ENCODE measurements at places on chromosomes 1 and 21.
A peak's percentile ranks its signal among the peaks of the same experiment; 100 is the strongest.

- DNase-seq, result no peak
Observed at GRCh38 chr1:114512595-114513280, 1.7 kb upstream of the TRIM33 start.

DNA sequence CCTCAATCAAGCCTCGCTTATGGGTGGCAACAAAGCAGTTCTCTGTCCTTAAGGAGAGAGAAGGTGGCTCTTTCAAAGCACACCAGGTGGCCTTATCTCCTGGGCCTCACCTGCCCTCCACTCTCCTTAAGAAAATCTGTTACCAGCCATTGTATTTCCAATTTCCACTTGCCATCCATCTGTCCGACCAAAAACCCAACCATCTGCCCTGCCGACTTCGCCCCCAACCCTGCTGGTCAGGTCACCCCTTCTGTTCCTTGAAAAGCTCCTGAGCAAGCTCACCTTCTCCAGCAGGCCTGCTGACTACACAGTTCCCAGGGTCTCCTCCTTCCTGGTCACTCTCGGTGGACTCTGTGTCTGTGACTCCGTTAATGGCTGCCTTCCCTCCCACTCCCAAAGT lies 619 bp upstream of the IGFN1 start:
- DNase-seq, result no peak

GRCh38 chr1:5905436-5905835 lies 86.8 kb downstream of the NPHP4 start:
- no peak for DNase-seq

- no peak for DNase-seq
Observed at GRCh38 chr1:67754526-67754920, 69.5 kb downstream of the GADD45A start.

GRCh38 chr1:44650159-44650831 lies 24.0 kb downstream of the TMEM53 start:
- DNase-seq, result no peak

- no peak for DNase-seq
Observed at GRCh38 chr1:61426885-61427284, 298.1 kb downstream of the TM2D1 start.

DNA sequence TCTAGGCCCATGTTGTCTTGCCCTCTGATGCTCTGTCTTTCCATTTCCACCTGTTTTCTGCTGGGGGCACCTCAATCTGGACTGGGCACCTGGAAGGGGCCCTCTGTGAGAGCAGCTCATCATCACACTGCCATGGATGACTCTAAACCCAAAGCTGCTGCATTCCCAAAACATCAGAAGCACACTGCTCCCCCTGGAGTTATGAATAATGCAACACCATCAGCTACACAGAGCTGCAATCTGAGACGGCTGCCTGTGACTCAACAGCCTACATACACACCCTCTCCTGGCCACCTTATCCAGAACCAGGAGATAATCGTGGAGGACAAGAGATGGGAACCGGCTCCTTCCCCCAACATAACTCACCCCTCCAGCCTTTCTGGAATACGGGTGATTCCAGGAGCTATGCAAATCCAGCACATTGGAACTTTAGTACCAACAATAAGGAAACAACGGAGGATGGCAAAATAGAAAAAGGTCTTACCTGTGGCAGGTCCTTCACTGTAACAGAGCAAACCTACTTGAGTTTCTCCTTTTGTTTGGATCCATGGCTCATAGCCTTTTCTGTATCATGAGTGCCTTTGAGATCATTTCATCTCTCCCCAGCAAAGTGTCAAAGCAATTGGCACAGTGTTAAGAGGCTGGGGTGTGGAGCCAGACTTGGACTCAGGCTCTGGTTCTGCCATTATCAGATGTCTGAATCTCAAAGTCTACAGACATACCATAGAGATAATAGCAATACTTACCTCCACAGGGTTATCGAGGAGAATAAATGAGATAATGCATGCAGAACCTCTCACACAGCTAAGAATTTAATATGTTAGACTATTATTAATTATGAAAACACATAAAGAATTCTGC lies 29.3 kb downstream of the AK2 start:
- DNase-seq, result peak; percentile 40

DNA sequence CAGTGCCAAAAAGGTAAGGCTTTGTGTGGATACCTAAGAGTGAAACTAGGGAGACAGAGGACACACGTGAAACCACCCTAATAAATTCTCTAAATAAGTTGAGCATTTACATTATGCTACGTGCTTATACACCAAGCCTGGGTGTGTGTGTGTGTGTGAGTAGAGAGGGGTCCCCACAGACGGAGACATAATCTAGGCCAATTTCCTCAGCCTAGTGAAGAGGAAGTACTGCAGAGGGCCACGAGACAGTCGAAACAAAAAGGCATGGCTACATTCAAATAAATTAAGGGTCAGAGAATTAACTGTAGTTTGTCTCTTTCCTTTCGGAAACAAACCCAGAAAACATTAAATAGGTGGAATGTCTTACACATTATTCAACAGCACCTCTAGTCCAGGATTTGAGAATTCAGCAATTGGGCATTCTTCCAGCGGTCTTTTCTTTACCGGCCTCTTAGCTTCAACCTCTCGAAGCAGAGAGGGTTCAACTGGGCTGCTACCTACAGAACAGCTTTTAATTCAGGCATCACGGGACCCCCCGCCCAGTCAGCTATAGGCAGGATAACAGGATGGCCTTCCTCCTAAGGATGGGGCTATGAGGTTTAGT lies 75.0 kb downstream of the DESI2 start:
- no peak for DNase-seq

- DNase-seq, result peak; percentile 44
Observed at GRCh38 chr1:209769971-209770370, 14.1 kb downstream of the TRAF3IP3 start.

GRCh38 chr1:201049248-201049831 lies 25.8 kb upstream of the KIF21B start:
- no peak for DNase-seq

DNA sequence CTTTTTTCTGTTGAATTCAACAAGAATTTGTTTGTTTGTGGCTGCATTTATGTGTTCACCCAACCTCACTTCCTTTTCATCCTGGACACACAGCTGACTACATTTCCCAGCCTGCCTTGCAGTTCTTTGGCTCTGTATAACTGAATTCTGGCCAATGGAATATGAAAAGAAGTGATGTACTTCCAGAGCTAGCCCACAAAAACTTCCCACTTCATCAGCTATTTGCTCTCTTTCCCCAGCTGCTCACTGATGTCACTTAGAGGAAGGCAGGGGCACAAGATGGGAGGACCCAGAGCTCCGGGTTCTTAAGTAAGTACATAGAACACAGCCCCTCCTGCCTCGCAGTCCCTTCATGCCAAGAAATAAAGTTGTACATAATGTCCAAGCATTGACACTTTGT lies 235.0 kb upstream of the FGGY start:
- DNase-seq, result no peak

DNA sequence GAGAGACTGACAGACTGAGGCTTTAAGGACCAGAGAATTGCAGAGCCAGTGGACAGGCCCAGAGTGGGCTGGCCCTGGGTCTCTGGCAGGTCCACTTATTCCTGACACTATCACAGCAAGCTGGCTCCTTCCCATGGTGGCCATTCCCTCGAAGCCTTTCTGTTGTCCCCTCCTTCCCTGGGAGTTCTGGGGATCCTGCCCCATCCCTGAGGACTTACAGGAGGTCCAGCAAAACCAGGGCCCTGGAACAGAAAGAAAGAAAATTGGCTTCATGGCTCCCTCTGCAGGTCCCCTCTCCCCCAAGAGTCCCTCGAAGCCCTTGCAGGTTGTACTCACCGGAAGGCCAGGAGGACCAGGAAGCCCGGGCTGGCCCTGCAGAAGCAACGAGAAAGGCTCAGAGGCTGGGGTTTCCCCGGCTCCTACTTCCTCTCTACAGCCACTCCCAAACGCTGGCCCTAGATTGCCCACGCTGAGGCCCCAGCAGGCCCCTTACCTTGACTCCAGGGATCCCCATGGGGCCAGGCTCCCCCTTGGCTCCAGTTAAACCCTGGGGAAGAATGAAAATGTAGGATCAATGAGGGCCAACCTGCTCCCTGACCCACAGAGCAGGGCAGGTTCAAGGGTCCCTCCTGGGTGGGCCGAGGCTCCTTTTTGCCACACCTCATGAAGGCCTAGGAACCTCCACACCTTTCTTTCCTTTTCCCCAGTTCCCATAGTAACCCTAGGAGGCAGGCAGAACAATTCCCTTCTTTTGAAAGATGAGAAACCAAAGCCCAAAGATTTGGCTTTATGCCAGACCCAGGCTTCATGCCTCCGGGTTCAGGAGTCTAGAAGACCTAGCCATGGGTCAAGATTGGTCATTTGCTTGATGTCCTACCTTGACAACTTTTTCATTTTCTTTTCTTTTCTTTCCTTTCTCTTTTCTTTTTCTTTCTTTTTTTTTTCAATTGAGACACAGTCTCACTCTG lies 4.6 kb downstream of the COL9A2 start:
- peak; percentile 35 for DNase-seq

DNA sequence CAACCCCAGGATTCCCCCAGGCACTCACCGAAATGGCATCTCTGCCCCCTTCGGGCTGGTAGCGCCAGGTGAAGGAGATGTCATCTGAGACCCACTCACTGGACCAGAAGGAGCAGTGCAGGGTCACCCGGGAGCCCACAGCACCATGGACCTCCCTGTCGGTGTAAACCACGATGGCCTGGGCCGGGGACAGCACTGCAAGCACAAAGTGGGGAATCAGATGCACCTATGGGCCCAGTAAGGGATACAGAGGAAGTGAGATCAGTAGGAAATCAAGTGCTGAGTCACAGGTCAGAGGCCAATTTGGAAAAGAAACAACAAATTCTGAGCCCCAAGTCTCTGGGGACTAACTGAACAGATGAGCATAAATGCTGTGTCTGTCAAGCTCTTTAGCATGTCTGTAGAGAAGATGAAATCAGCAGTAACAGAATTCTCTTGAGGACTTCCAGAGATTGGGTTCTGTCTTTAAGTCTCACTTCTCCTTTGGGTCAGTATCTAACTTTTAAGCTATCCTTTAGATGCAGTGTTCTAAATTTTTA lies 2.5 kb downstream of the MPZ start:
- DNase-seq, result no peak

- no peak for DNase-seq
Observed at GRCh38 chr1:75672528-75673393, 51.7 kb upstream of the ACADM start.

DNA sequence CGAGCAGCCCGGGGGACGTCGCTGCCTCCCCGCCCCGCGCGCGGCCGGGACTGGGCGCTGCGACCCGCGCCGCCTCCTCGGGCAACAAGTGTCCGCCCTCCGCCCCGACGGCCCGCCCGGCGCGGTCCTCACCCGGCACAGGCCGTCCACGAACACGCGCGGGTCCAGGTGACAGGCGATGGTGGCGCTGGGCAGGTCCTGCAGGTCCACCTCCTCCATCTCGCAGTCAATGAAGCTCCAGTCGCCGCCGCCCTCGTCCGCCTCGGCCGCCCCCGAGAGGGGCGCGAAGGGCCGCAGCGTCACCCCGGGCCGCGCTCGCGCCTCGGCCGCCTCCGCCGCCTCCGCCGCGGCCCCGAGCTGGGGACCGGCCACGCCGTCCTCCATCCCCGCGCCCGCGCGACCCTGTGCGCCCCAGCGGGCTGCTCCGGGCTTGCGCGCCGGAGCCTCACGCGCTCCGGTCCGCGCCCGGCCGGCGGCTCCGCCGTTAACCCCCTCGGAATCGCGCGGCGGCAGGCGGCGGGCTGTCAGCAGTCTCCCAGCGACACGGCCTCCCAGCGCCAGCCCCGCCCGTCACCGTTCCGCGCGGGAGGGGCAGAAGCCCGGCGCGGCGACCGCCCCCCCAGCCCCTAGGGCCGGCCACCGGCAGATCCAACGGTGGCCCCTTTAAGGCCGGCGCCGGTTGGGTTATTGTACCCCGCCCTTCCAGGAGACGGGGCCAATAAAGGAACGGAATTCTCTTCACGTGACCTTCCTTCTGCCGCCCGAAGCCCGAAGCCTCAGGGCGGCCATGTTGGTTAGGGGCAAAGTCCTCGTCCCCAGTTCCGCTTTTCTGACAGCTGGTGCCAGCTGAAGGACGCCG lies at the start of gene RCAN1:
RCAN1 (minus strand) TSS at position 486 of the 859 bp plus-strand sequence; CDS start at position 384, 102 bp downstream.
- DNase-seq, result peak; percentile 87

GRCh38 chr1:27148591-27148990 lies 6.3 kb downstream of the SLC9A1 start:
- no peak for DNase-seq
